ENCODE measurements at places on chromosomes 7 and 10. TPM values are rescaled to one million over a fixed set of nuclear protein-coding genes. Genes with fewer than 3 reads are reported as not detected.

The HPS1 gene
- 54.5 TPM for total RNA-seq

The TTYH3 gene
- total RNA-seq, result 25.3 TPM

- no peaks in the 10 kb centered on the region for H3K27me3 ChIP-seq
- H3K4me1 ChIP-seq, result peaks cover 6% of the 10 kb centered on the region
- peak; percentile 67 for DNase-seq
- peak overlapping the region; percentile 77 for H3K4me3 ChIP-seq
These were observed 755 bp downstream of the FAM171A1 start for GRCh38 chr10:15370212-15370855.

DNA sequence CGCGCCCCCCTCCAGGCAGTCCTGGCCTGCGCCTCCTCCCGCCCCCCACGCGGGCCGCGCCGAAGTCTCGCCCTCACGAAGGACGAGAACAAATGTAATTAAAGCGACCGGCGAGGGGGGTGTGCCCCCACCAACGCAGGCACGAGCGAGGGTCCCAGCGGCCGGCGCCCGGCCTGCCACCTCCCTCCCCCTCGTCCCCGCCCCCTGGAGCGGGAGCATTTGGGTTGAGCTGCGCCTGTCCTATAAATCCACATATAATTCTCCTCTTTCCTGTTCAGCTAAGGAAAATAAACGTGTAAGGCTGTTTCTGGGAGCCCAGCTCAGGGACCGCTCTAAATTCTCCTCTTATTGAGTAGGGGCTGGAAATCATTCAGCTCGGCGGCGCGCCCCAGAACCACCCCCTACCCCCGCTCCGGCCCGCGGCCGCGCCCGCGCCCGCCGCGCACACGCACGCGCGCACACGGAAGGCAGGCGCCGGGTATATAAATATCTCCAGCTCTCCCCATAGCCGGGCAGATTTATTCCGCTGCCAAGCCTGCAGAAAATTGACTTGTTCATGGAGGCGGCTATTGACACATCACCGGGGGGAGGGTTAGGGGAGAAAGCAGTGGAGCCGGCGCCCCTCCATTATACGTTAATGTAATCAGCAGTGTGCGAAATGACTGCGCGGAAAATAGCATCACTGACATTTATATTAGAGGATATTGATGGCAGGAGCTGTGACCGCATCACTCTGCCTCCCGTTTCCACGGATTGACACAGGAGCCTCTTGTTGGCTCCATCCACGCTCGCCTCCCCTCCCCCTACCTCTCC is 61.6 kb upstream of the BTRC start:
- H3K4me1 ChIP-seq, result 0 out of 2 replicates have a peak, but pooled peaks cover 3% of the 10 kb centered on the region
- peak overlapping the region; percentile 78 for H3K4me3 ChIP-seq

- no peaks in the 10 kb centered on the region for H3K27me3 ChIP-seq
- no peak overlapping the region for H3K4me3 ChIP-seq
- peaks cover 17% of the 10 kb centered on the region for H3K4me1 ChIP-seq
- no peak overlapping the region for H3K27ac ChIP-seq
These were observed 426.5 kb downstream of the RPS24 start for GRCh38 chr10:78460204-78460603.

- no peaks in the 10 kb centered on the region for H3K27me3 ChIP-seq
- H3K36me3 ChIP-seq, result no peaks in the 10 kb centered on the region
- H3K27ac ChIP-seq, result no peak overlapping the region
- no peak for DNase-seq
- no peak overlapping the region for H3K4me3 ChIP-seq
These were observed 69.0 kb upstream of the IL6 start for GRCh38 chr7:22658031-22658430.

DNA sequence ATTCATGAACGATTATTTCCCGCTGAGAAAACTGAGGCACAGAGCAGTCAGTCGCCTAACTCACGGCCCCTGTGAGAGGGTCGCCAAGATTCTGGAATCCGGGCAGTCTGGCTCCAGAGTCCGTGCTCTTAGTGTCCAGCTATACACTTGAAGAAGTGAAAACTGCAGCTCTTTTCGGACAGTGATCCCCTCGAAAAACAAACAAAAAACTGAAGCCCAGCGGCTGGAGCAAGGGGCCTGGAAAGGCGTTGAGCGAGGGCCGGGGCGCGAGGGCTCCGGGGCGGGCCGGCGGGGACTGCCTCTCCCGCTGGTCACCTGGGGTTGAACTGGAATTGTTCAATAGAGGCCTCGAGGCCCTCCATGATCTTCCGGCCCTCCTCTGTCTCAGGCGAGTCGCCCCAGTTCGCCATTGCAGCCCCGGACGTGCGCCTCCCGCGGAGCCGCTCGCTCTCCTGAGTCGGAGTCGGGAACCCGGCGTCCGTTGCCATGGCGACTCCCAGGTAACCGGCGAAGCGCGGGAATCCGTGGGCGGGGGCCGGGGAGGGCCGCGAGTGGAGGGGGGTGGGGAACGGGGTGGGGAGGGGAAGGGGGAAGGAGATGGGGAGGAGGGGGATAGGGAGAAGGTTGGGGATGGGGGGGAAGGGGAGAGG is 881 bp downstream of the C10orf67 start:
- no peak for DNase-seq
- no peak overlapping the region for H3K4me3 ChIP-seq
- H3K27ac ChIP-seq, result no peak overlapping the region
- no peaks in the 10 kb centered on the region for H3K27me3 ChIP-seq

- no peaks in the 10 kb centered on the region for H3K36me3 ChIP-seq
- no peaks in the 10 kb centered on the region for H3K4me1 ChIP-seq
- H3K27me3 ChIP-seq, result peaks cover 5% of the 10 kb centered on the region
- no peak overlapping the region for H3K27ac ChIP-seq
- DNase-seq, result no peak
- no peak overlapping the region for H3K4me3 ChIP-seq
These were observed 25.5 kb upstream of the ECHDC3 start for GRCh38 chr10:11716686-11717085.

DNA sequence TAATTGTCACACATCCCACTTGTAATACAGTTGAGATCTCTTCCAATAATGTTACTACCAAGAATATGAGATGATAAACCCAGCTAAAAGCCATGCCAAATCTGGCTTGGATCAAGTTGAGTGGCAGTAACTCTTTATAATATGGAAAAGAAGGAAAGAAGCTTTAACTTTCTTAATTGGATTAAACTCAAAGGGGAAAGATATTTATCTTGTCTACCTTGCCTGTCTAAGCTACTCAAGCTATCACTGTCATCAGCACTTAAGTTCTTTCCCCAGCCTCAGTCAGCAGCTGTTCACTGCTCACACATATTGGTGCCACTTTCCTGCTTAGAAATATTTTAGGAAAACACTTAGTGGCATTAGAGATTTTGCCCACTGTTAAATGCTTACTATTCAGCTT is 350.7 kb downstream of the IPMK start:
- H3K27me3 ChIP-seq, result no peaks in the 10 kb centered on the region
- H3K36me3 ChIP-seq, result no peaks in the 10 kb centered on the region
- no peak for DNase-seq
- no peak overlapping the region for H3K27ac ChIP-seq
- no peak overlapping the region for H3K4me3 ChIP-seq

DNA sequence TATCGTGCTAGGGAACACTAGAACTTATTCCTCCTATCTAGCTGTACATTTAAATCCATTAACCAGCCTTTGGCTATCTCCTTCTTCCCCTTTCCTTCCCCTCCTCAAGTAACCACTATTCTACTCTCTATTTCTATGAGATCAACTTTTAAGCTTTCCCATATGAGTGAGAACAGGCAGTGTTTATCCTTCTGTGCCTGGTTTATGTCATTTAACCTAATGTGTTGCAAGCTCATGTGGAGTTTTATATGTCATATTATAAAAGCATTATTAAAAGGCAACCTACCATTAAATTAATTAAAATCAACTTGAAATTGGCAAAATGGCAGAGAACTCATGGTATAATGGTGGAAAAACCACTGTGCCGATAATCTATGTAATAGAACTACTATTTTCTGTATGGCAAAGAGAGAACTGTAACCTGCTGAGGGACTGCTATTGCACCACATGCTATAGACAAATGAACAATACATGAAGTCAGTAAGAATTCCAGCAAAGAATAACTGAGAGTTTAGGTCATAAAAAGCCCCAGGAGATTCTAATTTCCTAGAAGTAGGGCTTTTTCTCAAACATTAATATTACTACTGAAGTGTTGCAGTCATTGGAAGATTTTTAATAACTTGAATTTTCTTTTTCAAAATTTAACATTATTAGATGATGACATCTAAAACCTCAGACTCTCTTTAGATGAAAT is 81.8 kb downstream of the LRRN3 start:
- no peak overlapping the region for H3K4me3 ChIP-seq
- DNase-seq, result peak; percentile 7
- no peaks in the 10 kb centered on the region for H3K36me3 ChIP-seq
- no peaks in the 10 kb centered on the region for H3K27me3 ChIP-seq
- no peak overlapping the region for H3K27ac ChIP-seq
- H3K4me1 ChIP-seq, result 0 out of 2 replicates have a peak, but pooled peaks cover 5% of the 10 kb centered on the region

- H3K4me3 ChIP-seq, result no peak overlapping the region
- no peak for DNase-seq
- H3K4me1 ChIP-seq, result peaks cover 15% of the 10 kb centered on the region
- no peak overlapping the region for H3K27ac ChIP-seq
- H3K27me3 ChIP-seq, result no peaks in the 10 kb centered on the region
These were observed 15.7 kb upstream of the CRYGN start for GRCh38 chr7:151455690-151456089.
